Glutamatergic neuron (in vitro differentiated cells): ENCODE measurements at places on chromosomes 13 and 19. TPM values are rescaled to one million over a fixed set of nuclear protein-coding genes. Genes with fewer than 3 reads are reported as not detected.

DNA sequence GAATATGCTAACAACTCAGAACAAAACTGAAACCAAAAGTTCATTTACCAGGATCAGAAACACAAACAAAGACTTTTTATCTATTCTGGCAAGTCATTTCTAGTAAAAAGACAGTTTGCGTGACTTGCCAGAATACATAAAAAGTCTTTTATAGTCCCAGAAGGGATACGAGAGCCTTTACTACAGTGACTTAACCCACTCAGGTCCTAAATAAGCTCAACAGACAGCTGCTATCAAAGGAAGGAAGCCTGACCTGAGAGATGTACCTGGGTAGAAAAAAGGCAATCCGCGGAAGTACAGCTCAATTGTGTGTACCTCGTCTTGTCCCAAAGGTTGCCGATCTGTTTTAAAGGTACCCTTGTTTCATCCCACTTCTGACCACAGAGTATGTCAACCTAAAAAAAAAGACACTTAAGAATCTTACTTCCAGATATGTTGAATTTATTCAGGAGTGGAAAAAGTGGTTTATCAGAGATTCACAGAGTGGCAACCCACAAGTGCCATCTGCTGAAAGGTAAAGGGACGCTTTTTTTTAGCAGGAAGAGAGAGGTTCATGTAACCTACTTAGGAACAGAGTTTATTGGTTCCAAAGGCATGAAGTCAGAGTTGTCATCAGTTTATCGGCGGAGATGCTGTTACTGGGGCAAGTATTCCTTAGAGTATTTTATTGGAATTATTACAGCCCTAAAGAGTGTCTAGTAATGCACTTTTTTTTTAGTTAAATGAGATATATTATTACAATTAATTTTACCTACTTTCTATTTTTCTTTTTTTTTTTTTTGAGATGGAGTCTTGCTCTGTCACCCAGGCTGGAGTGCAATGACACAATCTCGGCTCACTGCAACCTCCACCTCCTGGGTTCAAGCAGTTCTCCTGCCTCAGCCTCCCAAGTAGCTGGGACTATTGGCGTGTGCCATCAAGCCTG, 69.7 kb upstream of the C1QTNF9B start:
- H3K4me1 ChIP-seq, result peaks cover 16% of the 10 kb centered on the region
- peaks cover 3% of the 10 kb centered on the region for H3K27me3 ChIP-seq
- H3K36me3 ChIP-seq, result no peaks in the 10 kb centered on the region
- no peak overlapping the region for H3K27ac ChIP-seq
- DNase-seq, result no peak

GRCh38 chr13:28128926-28129325, 9.4 kb upstream of the PAN3 start:
- no peaks in the 10 kb centered on the region for H3K36me3 ChIP-seq
- DNase-seq, result no peak
- H3K27ac ChIP-seq, result no peak overlapping the region
- H3K27me3 ChIP-seq, result no peaks in the 10 kb centered on the region
- H3K4me3 ChIP-seq, result no peak overlapping the region
- H3K4me1 ChIP-seq, result no peaks in the 10 kb centered on the region

DNA sequence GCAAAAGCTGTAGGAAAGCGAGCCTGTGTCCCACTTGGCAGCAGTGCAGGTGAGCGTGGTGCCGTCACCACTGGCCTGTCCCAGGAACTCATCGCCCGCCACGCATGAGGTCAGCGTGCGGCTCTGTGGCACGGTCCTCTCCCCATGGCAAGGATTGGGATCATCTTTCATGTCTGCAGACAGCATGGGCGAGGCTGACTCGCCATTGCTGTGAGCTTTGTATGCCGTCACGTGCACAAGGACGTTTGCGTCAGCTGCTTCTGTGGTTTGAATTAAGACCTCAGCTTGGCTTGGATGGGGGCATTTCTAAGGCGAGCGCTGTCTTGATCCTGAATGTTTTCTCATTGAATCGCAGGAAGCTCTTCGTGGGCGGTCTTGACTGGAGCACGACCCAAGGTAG, 9.8 kb downstream of the DAZAP1 start:
- no peak for DNase-seq
- H3K4me1 ChIP-seq, result peaks cover 21% of the 10 kb centered on the region
- H3K27ac ChIP-seq, result peak overlapping the region; percentile 72
- H3K4me3 ChIP-seq, result peak overlapping the region; percentile 60

Gene SPHK2
- total RNA-seq, result 146 TPM
